ENCODE measurements at places on chromosomes 2 and 18. TPM values are rescaled to one million over a fixed set of nuclear protein-coding genes. Genes with fewer than 3 reads are reported as not detected.

GRCh38 chr2:49714454-49714853 is 560.1 kb upstream of the FSHR start:
- no peak for DNase-seq

The UPP2 gene
- polyA plus RNA-seq: 11.2 TPM

DNA sequence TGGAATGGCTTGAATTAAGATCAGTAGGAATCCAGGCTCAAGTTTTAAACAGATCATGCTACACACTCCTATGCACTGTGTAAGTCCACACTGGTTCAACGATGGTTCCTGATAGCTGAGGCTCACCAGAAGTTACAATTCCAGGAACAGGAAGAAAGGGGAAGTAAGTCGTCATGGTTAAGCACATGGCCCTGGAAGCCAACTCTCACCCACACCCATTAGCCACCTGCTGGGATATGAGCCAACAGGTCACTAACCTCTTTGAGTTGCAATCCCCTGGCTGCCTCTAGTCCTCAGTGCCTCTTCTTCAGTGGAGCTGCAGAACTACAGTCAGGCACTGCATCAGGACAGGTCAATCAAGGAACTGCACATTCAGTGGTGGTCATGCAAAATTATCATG is 133.5 kb downstream of the TMEM182 start:
- DNase-seq: no peak

The SIX2 gene
- 22.6 TPM for polyA plus RNA-seq

The GATA6 gene
- 7.3 TPM for polyA plus RNA-seq
